ENCODE measurements at places on chromosomes 5 and 9.
A peak's percentile ranks its signal among the peaks of the same experiment; 100 is the strongest.

- no peak for DNase-seq
Measured at GRCh38 chr5:81912933-81913332, 58.9 kb upstream of the ATG10 start.

DNA sequence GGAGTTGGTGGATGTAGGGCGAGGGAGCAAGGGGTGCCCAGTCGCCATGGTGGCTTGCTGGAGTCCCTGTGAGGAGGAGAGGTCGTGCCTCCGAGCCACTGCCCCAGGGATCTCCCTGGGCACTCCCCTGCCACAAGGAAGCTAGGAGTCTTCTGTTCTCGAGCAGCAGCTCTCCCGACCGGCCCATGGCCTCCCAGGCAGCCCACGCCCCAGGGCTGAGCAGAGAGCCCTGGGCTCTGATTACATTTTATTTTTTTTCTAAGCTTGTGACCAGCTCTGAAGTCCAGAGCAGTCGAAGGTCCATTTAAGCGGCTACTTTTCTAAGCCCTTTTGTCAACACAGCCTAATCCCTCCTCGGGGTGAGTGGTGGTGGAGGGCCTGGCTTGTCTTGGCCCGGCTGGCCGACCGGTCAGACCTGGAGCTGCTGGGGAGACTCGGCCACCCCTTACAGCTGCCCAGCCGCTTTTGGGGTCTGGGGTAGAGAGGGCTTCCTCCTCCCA is 2.1 kb downstream of the RXRA start:
- peak; percentile 25 for DNase-seq

- DNase-seq = peak; percentile 33
Measured at GRCh38 chr5:111511831-111512374, 432 bp downstream of the STARD4 start.

DNA sequence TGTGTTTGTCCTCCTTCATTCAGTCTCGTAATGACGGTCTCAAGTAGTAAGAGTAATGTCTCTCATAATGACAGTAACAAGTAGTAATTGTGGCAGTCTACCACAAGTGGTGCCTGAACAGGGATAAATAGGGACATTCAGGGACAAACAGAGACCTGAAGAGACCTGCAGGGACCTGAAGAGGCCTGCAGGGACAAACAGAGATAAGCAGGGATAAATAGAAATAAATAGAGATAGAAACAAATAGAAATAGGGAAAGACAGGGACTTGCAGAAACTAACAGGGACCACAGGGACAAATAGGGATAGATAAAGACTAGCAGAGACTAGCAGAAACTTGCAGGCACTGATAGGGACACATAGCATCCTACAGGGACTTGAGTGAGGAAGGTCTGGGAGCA is 7.9 kb downstream of the UGT3A2 start:
- no peak for DNase-seq

- no peak for DNase-seq
Measured at GRCh38 chr5:139681112-139681458, 32.9 kb downstream of the CXXC5 start.

- DNase-seq = no peak
Measured at GRCh38 chr5:87136733-87137132, 130.9 kb upstream of the RASA1 start.

DNA sequence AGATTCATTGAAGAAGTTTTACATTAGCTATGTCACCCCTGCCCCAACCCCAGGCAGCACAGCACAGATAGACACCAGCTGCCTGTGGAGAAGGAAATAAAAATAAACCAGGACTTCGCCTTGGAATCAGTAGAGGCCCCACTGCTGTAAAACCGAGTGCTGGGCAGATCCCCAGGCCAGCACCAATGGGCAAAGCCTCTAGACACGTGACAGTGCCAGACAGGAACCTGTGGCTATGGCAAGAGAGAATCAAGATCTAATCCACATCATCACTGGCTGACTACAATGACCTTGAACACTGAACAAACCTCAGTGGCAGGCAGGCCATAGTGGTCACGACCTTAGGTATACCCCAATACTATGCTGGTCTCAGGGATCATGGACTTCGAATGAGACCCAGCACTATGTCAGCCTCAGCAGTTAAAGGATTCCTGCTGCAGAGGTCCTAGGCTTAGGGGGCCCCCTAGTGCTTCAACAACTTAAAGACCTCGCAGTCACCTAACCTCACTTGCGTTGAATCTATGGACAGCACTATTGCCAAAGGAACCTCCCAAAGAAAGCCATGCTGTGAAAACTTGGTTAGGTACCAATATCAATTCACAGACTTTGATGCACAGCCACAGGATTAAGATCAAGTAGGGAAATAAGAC is 2118.6 kb upstream of the C9orf72 start:
- peak; percentile 49 for DNase-seq

DNA sequence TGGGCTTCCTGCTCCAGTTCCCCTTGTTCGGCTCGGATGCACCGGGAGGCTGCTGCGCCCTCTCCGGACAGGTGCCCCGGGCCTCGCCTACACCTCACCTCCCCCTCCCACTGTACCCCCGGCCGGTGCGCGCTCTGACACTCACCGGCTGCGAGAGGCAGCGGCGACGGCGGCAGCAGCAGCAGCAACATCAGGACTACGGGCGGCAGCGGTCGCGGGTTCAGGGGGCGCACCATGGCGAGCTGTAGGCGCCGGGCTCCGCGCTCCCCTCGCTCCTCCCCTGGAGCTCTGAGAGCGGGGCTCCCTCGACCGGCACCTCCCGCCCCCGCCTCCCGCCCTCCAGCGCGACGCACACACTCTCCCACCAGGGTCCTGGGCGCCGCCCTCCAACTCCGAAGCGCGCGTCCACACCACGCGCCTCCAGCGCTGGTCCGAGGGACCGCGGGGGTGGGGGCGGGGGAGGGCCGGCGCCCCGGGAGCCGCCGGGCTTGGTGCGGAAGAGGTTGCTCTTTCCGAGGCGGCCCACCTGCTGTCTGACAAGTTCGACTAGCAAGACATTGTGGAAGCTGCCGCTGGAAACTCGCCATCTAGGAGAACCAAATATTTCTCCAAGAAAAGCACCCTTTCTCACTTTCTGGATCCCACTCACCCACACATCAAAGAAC is at the start of gene GFRA3:
TSS of gene GFRA3 (minus strand) at position 433 of the 665 bp plus-strand sequence. CDS start at position 236, 197 bp downstream.
- DNase-seq = no peak

DNA sequence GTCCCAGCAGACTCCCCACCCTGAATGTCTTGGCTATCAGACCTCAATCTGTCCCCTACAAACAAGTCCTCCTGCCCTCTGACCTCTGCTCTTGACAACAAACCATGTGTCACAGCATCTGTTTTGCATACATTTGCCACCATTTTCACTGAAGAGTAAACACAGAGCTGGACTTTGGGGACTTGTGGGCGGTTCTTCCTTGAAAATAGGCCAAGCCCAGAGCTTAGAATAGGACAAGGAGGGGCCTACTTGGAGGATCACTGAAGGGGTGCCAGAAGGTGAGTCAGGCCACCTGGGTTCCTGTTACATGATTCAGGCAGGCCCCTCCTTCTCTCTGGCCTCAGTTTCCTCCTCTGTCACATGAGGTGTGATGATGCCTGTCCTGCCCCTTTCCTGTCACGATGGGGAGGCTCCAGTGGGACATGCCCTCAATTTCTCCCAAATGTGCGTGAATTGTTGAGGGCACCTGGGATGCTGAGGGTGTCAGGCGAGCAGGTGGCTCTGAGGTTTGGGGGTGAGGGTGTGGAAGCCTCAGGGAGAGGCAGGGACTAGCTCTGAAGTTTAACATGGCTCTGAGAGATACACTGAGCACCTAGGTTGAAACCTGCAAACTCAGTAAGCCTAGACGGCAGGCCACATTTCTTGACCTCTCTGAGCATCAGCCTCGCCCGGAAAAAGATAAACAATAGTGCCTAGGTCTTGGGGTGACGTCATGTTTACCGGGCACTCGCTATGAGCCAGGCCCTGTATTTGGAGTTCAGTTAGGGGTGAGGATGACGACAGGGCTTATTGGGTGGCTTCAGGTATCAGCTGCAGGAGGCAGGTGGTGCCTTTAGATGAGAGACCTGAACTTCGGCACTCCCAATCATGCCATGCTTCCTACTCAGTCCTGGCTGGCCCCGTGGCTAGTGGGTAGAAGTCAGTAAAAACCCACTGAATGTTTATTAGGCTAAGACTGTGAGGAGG is 107.6 kb upstream of the PITX1 start:
- peak; percentile 53 for DNase-seq

GRCh38 chr5:131659841-131660240 is 24.8 kb upstream of the RAPGEF6 start:
- DNase-seq = no peak

DNA sequence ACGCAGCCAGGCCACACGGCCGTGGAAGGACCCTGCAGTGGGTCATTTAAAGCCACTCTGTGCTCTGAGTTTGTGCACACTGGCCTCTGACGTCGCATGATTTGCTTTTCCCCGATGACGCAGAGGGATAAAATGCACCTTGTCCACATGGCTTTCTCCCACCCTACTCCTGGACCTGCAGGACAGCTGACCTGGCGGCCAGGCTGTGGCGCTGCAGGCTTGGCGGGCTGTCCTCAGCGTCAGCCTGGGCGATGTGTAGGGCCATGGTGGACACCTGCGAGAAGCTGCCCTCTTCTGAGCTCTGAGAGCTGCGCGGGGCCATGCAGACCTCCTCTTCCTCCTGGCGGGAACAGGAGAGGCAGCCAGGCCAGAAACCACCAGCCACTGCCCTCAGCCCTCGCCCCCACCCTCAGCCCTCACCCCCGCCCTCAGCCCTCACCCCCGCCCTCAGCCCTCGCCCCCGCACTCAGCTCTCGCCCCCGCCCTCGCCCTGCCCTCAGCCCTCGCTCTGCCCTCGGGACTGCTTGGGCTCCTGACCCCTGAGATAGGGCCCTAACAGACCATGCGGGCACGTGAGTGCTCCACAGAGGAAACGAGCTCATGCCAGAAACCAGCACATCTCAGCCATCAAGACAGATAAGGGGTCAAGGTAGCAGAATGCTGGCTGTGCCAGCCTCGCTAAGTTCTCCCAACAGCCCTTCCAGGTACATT is 20.0 kb upstream of the SCGB3A1 start:
- DNase-seq = no peak

- no peak for DNase-seq
Measured at GRCh38 chr5:156419661-156420060, 92.7 kb downstream of the SGCD start.

DNA sequence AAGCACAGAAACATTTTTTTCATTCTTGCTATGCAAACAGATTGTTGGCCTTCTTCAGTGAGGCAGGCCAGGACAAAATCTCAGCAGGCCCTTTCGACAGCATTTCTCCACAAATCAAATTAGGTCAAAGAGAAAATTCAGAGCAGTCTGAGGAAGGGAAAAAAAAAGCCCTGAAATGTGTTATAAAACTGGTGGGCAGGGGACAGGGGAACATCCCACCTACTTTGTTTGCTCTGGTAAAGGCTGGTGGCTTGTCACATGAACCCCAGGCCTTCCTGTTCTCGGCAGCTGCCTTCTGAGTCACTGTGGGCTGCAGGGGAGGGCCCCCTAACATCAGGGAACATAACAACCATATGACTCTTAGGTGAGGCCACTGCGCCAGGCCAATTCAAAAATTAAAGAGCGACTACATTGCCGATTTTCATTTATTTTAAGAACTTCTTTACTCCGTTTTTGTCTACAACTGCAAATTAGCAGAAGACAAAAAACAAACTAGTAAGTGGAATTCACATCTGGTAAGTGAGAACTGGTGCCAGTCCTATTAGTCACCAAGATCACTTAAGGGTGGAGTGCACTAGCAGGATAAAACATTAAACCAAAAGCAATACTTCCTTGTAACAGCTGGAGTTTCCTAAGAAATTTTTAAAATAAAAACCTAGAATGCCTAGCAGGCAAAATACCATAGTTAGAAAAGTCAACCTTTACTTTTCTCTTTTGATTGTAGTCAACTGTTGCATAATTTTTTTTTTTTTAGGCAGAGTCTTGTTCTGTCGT is 46.2 kb upstream of the DENND4C start:
- peak; percentile 96 for DNase-seq

Data from fibroblast of mammary gland (primary cell).